ENCODE measurements at places on chromosomes 1 and 21.
A peak's percentile ranks its signal among the peaks of the same experiment; 100 is the strongest.

DNA sequence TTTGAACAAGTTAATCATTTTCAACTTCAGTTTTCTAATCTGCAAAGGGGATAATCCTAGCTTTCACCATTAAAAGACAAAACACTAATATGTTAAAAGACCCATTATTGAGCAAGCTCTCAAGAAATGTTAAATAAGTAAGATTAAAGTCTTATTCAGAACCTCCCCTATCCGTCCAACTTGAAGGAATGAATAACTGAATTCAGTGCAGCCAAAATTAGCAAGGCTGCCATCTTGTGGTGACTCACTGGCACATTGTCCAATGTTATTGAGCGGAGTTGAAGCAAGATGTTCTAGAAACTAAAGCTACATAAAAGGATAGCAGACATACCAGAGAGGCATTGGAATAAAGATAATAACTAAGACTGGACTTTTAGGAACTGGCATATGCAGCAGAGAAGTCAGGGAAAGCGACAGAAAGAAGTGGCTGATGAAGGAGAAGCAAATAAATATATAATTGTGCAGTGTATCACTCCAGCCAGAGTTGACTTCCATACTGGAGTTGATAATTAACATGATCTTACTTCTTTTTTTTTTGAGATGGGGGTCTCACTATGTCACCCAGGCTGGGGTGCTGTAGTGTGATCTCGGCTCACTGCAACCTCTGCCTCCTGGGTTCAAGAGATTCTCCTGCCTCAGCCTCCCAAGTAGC, 8.2 kb upstream of the CAP1 start:
- peak; percentile 68 for DNase-seq

- no peak for DNase-seq
These were observed 71.3 kb upstream of the PRDX6 start for GRCh38 chr1:173405834-173406233.

DNA sequence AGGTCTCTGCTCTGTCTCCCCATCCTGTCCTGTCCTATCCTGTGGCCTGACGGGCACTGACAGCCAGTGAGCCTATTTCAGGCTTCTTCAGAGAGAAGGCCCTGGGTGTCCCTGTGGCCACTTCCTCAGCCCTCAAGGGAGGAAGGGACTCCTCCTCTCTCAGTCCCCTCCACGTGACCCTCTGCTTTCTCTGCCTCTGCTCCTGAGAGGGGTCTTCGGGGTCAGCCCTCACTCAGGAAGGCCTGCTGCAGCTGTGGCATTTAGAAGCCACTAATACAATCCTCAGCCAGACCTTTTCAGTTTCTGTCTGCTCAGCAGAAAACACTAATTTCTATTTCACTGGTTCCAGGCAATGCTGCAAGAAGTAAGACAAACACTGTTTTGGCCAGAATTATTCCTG, 43.6 kb upstream of the ETV3 start:
- DNase-seq, result no peak

DNA sequence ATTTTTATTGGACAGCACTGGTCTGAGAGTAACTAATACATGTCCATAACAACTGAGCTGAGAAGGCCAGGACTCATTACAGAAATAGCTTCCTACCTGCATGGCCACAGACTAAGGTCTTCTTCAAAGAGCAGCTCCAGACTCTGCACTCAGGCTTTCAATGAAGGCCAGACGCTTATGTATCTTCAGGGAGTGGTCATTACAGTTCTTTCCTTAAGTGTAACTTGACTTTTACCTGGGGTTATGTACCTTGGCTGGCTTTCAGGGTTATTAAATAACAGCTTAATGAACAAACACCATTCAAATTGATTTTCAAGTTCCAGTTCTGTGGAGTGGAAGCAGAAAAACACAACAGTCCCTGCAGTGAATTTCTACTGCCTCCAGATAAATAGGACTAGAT, 23.8 kb upstream of the SLC22A15 start:
- no peak for DNase-seq

DNA sequence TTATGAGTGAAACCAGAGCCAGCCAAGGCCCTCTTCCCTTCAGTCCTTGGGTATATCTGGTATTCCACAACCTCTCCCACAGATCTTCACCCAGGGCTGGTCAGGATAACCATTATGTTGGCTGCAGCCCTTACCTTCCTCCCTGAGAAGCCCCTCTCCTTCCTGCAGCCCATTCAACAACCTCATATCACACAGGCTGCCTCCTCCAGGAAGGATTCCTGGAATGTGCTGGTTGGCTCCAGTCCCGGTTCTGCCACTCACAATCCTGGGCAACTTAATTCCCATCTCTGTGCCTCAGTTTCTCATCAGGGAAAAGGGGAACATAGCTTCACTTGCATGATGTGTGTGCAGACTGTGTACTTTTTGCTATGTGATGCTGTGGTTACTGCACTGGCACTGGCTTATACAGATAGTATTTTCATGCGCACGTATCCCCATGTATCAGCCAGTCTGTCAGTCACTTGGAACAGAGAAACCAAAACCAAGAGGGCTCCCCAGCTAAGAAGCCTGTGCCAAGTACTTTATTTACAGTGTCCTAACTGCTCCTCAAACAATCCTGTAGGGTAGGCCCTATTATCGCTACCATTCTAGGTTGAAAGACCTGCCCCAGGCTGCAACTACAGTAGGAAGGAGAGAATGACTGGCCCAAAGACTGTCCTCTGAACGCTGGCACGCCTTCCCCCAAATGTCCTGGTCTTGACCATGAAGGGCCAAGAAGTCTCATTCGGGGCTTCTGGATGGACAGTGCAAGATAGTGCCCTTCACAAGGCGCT, 39.9 kb upstream of the PPP1R15B start:
- DNase-seq, result no peak

- no peak for DNase-seq
These were observed 579.9 kb upstream of the BEND5 start for GRCh38 chr1:49356594-49356993.

GRCh38 chr1:184299406-184299790, 87.4 kb upstream of the C1orf21 start:
- no peak for DNase-seq

DNA sequence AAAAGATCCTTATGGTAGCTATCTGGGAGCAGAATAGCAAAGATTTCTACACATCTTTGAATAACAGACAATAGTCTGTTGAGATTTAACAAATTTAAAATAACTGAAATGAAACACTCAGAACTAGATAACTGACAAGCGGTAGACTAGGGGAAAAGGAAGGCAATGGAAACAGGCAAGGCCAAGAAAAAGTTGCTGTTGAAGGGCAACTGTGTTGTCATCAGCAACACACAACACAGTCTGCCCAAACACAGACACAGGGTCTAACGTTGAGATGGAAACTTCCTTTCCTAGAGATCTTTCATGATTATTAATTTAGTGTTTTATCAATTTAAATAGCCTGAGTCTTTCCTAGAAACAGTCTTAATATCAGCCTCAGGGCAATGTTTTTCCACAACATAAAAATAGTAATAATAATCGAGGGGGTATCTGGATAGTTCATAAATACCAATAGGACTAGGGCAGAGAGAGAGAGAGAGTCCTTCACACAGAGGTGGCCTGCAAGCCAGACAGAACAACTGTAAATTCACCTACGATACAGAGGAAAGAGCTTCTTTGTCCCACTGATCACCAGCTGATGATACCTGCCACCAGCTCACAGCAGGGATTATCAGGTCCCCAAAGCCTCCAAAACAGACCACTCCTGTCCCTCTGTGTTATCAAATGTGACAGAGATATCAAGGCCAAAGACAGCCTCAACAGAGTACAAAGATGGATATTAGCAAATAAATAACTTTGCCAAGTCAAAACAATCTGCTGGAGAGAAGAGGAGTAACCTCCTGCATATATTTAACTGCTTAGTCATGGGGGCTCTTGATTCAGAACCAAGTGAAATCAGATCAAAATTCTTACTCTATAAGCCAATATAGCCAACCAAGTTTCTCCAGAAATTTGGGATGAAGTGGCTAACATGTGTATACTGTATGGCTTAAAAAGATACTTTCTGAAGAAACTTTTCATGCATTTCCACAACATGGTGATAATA, 245.3 kb downstream of the SLC45A1 start:
- DNase-seq, result no peak

DNA sequence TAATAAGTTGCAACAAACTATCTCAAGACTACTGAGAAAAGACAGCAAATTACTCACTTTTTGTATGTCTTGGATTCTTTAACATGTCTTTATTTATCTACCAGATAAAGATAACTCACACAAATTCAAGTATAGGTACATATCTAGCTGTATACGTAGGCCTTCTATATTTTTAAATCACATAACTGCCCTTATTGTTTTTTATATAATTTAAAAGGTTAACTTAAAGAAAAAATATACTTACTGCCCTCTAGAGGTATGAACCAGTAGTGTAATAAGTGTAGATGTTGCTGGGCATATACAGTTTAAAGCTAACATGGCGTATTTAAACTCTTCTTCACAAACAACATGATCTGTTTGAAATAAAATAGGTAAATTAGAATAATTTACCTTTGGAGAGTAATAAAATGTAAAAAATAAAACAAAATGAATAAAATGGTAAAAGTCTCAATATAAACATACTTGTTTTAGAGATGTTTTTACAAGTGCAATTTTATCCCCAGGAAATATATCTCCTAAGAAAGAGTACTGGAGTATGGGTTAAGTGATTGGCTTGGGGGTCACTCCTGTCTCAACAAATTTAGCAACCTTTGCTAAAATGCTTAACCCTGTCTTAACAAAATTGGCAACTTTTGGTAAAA, 235.2 kb downstream of the KCNT2 start:
- DNase-seq, result no peak

Measured in activated CD8-positive, alpha-beta memory T cell treated with anti-CD3 and anti-CD28 coated beads, Interleukin-2, amount 10 ng/mL, durations not matched to agents 7 days and 5 days (primary cell).